ENCODE measurements at places on chromosomes 6 and 20.

- no peak for DNase-seq
Observed at GRCh38 chr20:33697129-33697528, 10.9 kb upstream of the E2F1 start.

DNA sequence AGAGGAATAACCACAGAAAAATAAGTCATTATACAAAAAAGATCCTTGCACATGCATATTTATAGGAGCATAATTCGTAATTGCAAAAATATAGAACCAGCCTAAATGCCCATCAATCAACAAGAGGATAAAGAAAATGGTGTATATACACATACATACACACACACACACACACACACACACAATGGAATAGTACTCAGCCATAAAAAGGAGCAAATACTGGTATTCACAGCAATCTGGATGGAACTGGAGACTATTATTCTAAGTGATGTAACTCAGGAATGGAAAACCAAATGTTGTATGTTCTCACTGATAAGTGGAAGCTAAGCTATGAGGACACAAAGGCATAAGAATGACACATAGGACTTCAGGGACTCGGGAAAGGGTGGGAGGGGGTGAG is 1.9 kb upstream of the KIAA1586 start:
- no peak for DNase-seq

DNA sequence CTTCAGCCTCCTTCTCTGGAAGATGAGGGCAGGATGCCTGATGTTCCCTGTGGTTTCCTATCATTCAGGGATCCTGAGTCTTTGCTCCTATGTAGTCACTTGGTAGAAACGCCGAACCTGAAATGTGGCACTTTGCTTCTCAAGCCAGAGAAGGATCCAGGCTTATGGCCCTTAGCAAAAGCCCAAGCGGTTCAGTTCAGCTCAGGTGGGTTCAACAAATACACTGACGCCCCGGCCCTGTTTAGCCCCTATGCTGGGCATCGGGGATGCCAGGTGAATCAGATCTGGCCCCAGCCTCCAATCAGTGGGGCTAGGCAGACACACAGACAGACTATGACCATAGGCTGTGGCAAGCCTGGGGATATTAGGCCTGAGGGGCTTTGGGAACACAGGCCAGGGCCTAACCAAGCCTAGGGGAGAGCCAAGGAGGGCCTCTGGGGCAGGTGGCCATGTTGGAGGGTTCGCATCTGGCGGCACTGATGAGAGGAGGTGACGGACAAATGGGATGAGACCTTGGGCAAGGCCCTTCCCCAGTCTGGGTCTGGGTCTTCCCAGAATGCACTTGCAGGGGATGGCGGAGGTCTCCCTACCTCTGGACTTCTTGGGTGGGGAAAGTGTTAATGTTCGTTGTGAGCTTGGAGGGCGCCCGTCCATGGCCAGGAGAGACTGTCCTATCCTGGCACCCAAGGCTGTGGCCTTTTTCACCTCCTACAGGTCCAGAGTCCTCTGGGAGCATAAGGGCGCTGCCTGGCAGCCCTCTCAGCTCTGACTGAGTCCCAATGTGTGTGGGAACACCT is 17.6 kb upstream of the SRC start:
- no peak for DNase-seq

- no peak for DNase-seq
Observed at GRCh38 chr20:24584538-24585356, 115.3 kb downstream of the SYNDIG1 start.

DNA sequence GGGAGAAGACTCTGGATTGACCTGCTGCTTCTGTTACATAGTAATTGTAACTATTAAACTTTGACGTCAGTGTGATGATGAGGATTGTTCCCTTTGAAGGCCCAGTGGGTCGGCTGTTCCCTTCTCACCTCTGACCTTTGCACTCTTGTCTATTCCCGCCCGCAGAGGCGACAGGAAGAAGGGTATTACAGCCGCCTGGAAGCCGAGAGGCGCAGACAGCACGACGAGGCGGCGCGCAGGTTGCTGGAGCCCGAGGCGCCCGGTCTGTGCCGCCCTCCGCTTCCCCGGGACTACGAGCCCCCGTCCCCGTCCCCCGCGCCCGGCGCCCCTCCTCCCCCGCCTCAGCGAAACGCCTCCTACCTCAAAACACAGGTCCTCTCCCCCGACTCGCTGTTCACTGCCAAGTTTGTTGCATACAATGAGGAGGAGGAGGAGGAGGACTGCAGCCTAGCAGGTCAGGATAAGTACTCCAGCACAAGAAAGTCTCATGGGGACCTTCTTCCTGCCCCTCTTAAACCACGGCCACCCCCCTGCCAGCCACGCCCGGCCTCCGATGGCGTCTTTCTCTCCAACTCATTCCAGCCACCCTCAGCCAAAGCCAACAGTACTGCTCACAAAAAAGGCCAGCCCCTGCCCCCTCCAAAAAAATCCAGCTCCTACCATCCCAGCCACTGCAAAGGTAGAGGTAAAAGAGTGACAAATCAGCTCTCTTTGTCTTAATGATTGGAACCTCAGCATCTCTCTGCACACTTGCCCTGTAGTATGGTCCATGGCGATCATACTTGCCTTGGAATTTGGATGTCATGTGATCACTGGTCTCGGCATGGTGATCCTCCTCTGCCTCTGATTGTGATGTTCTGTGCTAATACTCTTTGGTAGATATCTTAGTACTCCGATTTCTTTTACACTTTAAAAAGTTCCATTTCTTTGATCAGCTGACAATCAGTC is 31.6 kb upstream of the KIF25 start:
- no peak for DNase-seq

DNA sequence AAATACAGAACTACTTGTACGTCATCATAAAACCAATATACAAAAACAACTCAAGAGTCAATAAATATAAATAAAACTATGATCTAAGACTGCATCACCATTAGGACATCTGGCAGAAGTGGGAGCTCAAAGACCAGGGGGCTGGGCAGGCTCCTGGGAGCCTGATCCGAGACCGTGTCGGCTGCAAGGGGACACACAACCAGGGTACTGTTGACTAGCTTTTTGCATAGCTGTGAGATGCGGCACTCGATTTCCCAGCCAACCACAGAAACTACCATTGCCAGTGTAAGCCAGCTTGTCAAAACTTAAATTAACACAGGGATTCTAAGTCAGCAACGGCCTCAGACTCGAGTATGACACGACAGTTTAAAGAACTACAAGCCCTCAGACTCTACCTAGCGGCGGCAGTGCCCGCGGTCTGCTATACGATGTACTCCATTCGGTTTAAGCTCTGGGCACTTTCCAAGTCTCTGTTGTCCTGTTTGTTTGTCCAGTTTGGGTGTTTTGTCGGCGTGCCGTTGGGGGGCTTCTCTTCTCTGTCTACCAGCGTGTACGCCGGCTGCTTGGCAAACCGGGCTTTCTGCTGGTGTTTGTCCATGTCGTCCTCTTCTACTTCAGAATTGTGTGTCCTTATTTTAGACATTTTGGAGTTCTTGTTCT is 34.6 kb downstream of the JAG1 start:
- no peak for DNase-seq

- no peak for DNase-seq
Observed at GRCh38 chr20:47774131-47774777, 11.0 kb downstream of the SULF2 start.

DNA sequence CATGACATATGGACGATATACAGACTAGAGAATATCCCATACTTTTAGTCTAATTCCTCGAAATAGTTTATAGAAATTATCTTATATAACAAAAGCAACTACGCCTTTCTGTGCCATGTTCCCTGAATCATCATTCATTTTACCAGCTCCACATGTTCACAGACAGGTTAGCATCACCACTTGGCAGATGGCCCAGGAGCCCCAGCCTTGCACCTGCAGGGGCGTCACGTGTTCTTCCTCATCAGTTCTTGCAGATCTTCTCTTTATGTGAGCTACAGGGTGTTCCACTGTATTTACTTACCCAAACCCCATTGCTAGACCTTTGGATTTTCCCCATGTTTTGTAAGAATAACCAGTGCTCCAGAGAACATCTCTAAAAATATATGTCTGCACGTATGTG is 12.6 kb upstream of the BNIP5 start:
- no peak for DNase-seq

DNA sequence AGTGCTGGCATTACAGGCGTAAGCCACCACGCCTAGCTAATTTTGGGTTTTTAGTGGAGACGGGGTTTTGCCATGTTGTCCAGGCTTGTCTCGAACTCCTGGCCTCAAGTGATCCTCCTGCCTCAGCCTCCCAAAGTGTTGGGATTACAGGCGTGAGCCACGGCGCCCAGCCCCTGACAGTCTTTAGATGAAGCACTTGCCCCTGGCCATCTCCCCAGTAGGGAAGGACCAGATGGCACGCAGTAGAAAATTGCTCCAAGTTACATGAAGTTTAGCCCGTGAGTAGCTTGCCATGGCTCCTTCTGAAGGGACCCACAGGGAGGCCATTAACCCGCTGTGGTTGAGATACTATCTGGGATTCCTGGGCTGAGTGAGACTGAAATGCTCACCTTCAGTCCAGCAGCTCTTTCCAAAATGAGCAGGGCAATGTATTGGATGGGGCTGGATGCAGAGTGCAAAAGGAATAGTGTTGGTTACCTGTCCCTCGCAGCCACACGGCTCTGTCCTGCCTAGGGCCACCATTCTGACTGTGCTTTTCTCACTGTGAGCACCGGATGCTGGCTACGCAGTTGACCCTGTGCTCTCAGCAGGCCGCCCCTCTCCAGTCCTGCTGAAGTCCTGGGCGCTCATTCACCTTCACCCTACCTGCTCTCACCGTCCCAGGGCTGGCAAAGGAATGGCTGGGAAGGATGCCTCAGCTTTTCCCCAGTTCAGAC is 66.9 kb downstream of the EFCAB8 start:
- DNase-seq = no peak

- DNase-seq = no peak
Observed at GRCh38 chr6:137487869-137488149, 6.4 kb downstream of the OLIG3 start.

DNA sequence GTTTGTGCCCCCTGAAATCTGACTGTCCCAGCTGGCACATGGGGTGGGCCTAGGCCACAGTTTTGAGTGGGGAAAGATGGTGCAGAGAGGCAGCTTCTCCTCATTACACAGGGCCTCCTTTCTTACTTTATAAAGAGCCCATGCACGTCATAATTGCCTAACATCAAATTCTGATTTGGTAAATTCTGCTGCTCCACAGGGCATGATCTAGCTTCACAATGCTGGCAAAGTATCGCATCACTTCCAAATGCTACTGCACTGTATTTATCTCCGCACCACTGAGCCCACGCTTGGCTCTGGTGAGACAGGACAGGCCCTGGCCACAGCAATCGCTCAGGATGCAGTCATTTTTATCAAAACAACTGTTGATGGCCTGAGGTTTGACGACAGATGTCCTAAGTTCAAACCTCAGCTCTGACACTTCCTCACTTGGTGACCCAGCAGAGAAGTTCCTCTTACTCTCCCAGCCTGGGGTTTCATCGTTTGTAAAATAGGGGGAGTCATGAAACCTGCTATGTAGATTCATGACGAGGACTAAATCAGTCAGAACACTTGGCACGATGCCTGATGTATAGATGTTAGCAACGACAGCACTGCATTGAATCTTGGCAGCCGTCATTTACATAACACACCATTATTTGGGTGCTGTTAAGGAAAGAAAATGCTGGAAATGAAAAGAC is 187.9 kb downstream of the TTLL2 start:
- DNase-seq = no peak

GRCh38 chr6:31573239-31574105 is 1.4 kb downstream of the LTA start:
- DNase-seq = no peak

DNA sequence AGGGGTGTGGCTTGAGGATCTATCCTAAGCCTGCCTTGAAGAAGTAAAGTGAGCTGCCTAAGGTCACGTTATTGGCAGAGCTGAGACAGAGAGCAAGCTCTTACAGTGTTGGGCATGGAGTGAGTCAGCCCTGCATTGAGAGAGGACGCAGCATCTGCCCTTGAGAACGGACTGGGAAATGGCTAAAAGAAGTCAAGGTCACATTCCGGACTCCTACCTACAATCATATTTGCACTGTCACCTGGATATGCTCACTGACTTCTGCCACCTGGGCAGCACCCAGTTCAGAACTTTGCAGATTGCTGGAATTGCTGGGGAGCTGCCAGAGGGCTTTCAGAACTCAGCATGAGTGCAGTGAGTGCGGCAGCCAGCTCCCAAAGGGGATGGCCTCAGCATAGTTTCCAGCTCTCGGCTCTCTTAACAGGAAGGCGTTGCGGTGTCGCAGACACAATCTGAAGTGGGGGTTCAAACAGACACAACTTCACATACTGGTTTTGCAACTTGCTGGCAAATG is 199.3 kb upstream of the SGK1 start:
- no peak for DNase-seq

DNA sequence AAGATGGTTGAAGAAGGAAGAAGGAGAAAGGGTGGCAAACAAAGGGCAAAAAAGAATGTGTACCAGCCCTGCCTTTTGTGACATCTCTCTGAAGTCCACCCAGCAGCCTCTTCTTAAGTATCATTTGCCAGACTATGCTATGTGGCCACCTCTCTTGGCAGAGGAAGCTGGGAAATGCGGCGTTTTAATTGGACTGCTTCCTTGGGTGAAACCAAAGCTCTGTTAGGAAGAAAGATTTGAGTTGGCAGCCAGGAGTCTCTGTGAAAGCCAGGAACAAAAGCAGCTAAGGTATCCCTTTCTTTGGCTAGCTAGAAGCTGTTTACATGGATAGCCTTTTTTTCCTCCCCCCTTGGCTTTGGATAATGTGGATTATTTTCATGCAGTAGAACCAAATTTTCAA is 67.5 kb upstream of the GTSF1L start:
- DNase-seq = no peak

DNA sequence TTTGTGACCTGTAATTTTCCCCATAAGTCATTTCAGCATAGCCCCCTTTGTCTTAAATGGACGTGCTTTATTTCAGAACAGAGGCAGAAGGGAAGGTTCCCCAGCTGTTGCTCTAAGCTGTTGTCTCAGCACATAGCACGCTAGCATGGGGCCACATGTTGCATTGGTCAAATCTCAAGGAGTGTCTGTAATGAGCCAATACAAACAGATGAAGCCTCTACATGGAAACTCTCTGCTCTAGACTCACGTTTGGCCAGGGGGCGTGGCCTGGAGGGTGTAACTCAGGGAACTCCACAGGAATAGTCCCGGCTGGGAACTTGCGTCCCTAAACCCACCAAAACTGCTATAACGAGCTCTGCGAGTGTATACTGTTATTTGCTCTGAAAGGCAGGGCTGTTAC is 35.2 kb upstream of the SLC22A2 start:
- no peak for DNase-seq

- DNase-seq = no peak
Observed at GRCh38 chr6:24929242-24929641, 6.5 kb downstream of the RIPOR2 start.

DNA sequence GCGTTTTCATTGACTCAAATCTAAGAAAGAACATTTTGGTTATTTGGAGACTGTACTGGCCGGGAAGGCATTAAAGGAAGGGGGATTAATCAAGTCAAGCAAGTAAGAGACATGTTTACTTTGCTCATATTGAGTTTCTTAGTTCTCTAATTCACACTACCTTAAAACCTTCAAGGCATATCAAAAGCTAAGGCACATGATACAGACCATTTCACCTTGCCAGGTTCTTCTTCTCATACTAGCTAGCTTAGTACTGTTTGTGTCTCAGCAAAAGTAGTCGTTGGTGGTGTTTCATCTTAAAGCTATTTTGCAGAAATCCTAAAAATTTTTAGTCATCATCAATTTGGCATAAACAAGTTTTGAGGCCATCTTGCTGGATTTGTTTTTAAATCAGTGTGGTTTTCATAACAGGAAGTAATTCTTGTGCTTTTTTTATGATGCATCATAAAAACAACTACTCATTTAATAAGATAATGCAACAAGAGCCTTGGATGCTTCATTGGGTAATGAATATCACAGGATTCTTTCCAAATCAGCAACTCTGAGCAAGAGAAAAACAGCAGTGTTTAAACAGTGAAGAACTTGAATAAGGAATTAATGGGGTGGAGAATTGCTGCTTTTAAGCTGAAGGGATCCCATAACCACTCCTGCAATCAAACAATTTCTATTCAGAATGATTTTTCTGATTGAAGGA is 425.3 kb downstream of the EPM2A start:
- DNase-seq = no peak
